T-helper 2 cell (primary cell): ENCODE measurements at places on chromosomes 6 and 20.

DNA sequence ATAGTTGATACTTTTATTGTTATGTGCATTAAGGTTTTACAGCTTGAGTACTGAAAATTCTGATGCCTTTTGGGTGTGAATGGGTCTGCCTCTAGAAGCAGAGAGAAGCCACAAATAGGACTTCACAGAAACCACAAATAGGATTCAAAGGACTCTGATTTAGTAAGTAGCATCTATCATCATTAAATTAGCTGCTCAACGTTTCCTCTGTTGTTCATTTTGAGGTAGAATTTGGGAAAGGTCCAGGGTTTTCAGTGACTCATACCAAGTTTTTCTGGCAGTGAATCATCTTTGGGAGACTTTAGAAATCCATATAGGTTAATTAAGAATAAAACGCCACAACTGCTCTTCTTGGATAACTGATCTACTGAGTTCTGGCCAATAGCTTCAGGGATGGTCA is 105.1 kb downstream of the PHF3 start:
- DNase-seq, result no peak

- no peak for DNase-seq
These were observed 703.1 kb downstream of the RFPL4B start for GRCh38 chr6:113050010-113050858.

GRCh38 chr6:65776332-65776731 is 69.3 kb upstream of the EYS start:
- DNase-seq, result no peak

DNA sequence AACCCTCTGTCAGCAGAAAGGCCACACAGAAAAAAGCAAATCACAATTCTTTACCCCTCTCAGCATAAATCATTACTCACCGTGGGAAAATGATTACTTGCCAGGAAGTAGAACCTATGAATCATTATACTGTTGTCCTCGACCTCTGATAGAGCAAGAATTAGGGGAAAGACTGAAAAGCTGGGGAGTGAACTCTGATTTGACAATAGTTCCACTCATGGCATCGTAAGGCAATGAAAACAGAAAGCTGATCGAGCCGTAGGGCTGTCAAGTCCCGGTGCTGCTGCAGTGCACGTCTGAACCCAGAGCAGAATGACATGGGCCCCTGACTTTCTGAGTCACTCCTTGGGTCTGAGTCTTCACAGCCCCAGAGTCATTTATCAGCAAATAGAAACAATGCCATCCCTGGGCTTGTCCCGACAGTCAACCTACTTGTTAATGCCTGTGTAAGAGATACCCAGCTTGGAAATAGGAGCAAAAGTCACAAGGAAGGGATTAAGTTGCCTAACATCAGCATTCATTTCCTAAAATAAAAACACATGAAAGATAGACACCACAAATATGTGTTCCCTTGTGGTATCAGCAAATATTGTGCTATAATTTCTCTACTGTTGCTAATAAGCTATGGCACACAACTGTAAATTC is 224.8 kb upstream of the MARCKS start:
- DNase-seq, result peak; percentile 30

DNA sequence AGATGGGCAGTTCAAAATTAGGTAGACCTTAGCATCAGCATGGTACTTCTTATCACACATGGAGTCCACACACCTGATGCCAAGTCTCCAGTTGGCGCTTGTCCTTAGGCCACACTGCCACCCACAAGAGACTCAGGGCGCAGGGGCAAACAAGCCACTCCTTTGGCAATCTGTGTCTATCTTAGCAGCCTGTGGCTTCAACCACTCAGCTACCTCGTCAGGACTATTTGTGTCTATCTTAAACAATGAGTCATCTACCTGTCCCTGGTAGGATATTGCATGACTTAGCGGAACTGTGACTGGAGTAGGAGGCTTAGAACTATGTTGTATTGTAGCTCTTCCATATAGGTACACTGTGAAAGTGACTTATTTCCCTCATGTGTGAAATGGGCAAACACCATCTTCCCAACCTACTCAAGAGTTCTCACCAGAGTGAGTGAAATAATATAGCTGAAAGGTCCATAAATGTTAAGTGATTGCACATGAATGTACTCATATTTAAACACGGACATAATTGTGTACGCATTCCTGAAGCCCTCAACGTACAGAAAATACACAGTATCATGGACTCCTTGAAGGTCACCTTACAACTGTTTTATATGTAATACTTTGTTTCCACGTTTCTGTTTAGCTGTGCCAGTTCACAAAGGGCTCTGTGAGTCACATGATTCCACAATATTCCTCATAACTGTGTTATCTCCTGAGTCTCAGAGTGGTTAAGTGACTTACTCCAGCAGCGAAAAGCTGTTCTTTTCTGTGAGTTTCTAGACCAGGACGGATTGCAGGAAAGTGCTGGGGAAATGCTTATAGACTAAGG is 1.6 kb downstream of the TRIM27 start:
- no peak for DNase-seq

GRCh38 chr6:38114976-38115625 is 295.6 kb downstream of the ZFAND3 start:
- no peak for DNase-seq

- no peak for DNase-seq
These were observed 30.4 kb downstream of the FYN start for GRCh38 chr6:111842891-111843290.

DNA sequence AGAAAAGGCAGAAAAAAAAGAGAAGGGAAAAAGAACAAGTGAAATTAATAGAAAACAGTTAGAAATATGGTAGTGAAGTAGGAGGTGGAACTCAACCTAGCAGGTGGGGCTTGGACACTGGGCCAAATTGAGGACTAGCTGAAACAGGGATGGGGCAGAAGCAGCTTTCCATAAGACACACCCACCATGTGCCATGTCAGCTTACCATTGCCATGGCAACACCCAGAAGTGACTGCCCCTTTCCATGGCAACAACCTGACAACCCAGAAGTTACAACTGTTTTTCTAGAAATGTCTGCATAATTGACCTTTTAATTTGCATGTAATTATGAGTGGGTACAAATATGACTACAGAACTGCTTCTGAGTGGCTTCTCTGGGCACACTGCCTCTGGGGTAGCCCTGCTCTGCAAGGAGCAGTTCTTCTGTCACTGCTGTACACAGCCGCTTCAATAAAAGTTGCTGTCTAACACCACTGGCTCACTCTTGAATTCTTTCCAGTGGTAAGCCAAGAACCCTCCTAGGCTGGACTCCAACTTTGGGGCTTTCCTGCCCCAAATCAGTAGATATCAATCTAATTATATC is 35.9 kb upstream of the SLC24A3 start:
- no peak for DNase-seq
